ENCODE measurements at places on chromosomes 5 and 9. TPM values are rescaled to one million over a fixed set of nuclear protein-coding genes. Genes with fewer than 3 reads are reported as not detected.
A peak's percentile ranks its signal among the peaks of the same experiment; 100 is the strongest.

GRCh38 chr5:139949710-139950109 is 93.4 kb downstream of the NRG2 start:
- peak; percentile 36 for DNase-seq

DNA sequence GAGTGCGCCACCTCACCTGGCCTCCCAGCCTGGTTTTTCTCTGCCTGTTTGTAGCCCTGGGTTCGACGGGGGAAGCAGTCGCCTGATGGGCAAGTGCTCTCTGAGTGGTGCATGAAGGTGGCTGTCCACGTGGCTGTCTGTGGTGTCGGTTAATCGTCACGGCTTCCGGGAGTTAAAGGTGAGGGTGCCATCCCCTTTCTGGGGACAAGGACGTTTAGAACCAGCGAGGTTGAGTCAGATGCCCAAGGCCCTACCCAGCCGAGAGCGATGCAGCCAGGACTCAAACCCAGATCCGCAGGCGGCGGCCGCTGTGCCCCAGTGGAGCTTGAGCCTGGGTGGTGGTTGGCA is 47.7 kb downstream of the RXRA start:
- no peak for DNase-seq

DNA sequence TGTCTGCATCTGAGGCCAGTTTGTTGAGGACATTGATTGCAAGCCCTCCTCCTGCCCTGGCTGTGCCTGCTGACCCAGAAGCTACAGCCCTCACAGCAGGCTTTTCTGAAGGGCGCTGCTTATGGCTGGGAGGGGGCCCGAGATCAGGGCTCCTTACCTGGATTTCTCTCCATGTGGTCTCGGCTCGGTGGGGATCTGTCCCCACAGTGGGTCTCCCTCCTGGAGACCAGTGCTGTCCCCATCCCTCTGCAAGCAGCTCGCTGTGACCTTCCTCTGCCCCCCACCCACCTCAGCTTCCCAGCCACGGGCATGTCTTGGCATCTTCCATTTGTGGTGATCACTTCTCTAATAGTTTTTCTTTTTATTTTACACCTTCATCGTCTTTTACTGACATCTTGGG is 357.9 kb downstream of the IRX2 start:
- no peak for DNase-seq

GRCh38 chr5:44833249-44833648 is 24.5 kb downstream of the MRPS30 start:
- no peak for DNase-seq

DNA sequence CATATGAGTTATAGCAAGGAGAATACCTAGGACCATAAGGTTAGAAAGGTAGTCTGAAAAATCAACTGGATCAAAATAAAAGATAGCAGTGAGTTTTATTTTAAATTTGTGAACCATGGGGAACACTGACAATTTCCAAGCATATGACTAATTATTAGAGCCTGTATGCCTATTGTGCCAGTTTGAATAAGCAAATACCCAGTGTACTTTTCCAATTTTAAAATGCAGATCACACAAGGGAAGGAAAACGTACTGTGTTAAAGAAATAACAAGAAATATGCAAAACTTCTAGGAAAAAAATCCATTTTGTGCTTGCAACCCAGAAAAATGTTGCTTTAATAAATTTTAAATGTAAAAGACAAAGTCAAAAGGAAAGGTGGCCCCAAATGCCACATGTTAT is 257.4 kb downstream of the BNC2 start:
- no peak for DNase-seq

DNA sequence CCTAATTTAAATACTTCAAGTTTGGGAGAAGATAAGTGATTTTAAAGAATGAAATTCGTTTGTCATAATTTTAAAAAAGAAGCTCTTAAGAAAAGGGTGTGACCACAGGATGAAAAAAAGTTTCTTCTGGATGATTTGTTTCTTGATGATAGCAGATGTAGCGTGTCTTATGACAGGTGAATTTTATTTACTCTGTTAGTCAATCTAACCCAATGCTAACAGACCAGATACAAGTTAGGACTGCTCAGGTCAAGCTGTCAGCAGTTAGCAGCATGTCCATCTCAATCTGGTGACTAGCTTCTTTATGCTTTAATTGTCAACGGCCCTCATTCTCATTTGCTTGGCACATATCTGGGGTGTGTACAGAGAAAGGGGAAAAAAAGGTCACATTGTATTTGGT is 456.0 kb downstream of the BNC2 start:
- no peak for DNase-seq

- DNase-seq: peak; percentile 86
Observed at GRCh38 chr5:1536322-1536845, 12.6 kb upstream of the LPCAT1 start.

DNA sequence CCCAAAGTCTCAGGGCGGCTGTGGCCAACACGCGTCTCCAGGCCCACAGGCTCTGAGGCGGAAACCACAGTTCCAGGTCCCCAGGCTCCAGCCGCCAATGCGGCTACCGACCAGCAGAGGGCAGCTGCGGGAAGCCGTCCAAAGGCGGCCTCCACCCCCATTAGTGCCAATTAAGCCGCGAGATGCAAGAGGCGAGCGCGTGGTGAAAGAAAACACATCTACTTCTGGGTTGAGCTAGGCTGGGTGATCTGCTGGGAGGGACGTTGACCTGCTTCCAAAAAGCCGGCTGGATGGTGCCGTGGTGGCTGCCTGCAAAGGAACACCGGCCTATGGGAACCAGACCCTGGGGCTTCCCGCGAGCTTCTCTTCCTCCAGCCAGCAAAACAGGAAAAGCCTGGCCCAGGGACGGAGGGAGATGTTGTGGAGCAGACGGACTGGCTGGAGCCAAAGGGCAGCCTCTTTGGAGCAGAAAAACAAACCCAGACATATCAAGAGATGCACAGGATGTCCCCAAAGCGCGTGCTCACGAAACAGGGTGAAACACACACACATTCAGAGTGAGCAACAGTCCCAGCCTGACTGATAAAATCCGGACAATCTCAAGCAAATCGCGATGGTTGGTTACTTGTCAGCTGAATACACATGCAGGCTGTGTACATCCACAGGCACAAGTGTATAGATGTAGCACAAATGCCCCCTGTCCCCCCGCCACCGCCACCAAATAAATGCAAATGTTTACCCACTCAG is 187.1 kb upstream of the BRINP1 start:
- DNase-seq: peak; percentile 39

GRCh38 chr5:126002222-126002897 is 420.8 kb upstream of the GRAMD2B start:
- peak; percentile 71 for DNase-seq

DNA sequence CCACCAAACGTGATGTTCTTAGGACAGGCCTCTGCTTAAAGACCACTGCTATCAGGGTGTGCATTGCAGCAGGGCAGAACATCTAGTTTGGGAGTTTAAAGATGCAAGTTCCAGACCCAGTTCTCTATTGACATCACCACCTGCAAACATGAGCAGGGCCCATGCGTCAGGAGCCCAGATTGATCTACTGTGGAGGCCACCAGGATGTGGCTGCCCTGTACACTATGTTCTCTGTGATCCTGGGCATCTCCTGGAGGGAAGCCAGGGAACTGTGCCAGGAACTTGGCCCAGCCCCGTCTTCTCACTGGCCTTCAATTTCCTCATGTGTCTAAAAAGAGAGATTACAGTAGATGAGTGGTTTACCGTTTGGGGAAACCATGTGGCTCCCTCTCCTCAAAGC is 87.1 kb downstream of the PDE6A start:
- peak; percentile 81 for DNase-seq

- DNase-seq: no peak
Observed at GRCh38 chr9:112087506-112087905, 87.6 kb downstream of the SUSD1 start.

DNA sequence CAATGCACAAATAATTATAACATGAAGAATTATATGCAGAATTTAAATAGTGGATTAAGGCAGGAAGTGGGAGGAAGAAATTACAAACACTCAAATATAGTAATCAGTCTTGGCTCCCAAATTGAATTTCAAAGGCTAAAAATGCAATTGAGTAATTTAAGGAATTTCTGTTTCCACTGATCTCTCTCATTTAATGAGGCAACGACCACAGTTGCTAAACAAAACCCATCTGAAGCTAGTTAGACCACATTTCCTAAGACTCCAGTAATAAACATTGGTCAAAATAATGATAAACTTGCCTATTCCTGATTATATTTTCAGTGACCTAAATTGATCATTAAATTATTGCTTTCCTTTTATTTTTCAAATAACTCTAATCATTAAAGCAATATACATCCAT is 174.3 kb upstream of the GRIN3A start:
- no peak for DNase-seq

- no peak for DNase-seq
Observed at GRCh38 chr5:84181093-84181492, 203.6 kb downstream of the EDIL3 start.

DNA sequence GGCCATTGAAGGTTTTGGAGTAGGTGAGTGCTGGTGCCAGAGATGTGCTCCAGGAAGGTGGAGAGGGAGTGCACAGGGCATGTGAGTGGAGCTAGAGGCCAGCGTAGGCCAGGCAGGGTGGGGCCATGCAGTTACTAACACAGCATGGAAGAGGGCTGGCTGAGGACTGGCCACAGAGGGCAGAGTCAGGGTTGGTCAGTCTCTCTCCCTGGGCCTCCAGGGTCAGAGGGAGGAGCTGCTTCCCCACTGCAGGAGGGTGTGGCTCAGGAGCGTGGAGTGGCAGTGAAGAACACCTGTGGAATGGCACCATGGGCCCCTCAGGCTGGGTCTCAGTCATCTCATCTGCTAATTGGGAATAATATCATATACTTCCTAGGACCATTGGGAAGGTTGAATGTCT is 167.7 kb downstream of the MACROH2A1 start:
- DNase-seq: no peak

DNA sequence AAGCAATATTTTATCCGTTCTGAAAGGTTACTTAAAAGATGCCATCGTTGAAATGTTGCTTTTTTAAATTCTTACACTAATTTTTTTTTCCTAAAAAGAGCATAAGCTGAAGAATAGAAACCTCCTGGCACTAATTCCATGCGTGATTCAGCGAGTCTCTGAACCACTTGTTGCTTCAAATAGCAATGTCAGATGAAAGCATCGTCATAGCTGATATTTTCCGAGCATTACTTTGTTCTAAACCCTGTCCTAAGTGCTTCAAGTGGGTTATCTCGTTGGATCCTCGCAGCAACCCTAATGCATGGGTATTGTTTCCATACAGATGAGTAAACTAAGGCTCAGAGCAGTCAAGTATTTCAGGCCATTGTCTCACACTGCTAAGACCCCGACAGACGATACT is 79.7 kb downstream of the CDH6 start:
- no peak for DNase-seq

SIT1 gene
- total RNA-seq: not detected

NUTM2F gene
- total RNA-seq: not detected

SPATA31D4 gene
- total RNA-seq: not detected

KCNN2 gene
- total RNA-seq: 1.3 TPM

FBP2 gene
- total RNA-seq: 1.5 TPM

PLCXD3 gene
- 0.66 TPM for total RNA-seq

All from lower leg skin (tissue), 4 donors.